ENCODE measurements at places on chromosomes 11 and 22. TPM values are rescaled to one million over a fixed set of nuclear protein-coding genes. Genes with fewer than 3 reads are reported as not detected.

Gene DBX1
- polyA plus RNA-seq = not detected

DNA sequence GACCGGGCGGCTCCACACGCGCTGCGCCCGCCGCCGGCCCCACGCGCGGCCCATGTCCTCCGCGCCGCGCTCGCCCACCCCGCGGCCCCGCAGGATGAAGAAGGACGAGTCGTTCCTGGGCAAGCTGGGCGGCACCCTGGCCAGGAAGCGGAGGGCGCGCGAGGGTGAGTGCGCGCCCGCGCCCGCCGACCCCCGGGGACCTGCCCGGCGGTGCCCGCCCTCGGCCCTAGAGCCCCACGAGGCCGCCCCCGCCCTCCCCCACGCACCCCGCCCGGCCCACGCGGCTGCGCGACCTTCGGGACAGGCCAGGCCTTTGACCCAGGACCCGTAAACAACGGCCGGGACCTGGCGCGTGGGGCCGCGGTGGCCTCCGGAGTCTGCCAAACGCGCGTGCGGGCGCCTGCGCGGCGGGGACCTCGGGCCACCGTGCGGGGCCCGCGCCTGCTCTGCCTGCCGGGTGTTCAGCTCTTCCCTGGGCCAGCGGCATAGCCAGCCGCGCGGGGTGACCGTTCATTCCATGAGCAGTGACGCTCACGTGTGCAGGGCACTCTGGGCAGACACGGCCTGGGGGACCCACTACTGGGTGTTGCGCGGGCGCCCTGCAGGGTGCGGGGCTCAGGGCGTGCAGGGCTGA is at the start of gene PARVB:
PARVB (plus strand) TSS at position 15 of the 634 bp plus-strand sequence; CDS start at position 53, 38 bp downstream.
- no peak for DNase-seq

Gene TPH1
- polyA plus RNA-seq = 0.06 TPM

DNA sequence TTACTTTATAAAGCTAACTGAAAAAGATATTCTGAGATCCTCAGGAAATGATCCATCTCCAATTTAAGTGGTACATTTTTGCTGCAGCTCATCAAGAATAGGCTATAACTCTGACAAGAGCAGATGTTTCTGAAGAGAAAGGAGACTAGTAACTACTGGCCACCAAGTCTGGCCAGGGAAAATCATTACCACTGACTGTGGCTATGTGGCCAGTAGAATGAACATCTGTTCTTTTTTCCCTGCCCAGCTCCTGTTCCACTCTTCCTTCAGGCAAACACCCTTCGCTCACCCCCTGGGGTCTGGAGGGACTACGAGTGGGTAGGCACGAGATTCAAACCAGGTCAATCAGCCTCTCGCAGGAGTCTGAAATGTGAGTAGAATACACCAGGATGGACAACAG is 23.9 kb downstream of the TMEM123 start:
- no peak for DNase-seq

- no peak for DNase-seq
Measured at GRCh38 chr11:118957549-118957948, 1.5 kb downstream of the UPK2 start.

Gene ZP1
- polyA plus RNA-seq = 0.65 TPM

DNA sequence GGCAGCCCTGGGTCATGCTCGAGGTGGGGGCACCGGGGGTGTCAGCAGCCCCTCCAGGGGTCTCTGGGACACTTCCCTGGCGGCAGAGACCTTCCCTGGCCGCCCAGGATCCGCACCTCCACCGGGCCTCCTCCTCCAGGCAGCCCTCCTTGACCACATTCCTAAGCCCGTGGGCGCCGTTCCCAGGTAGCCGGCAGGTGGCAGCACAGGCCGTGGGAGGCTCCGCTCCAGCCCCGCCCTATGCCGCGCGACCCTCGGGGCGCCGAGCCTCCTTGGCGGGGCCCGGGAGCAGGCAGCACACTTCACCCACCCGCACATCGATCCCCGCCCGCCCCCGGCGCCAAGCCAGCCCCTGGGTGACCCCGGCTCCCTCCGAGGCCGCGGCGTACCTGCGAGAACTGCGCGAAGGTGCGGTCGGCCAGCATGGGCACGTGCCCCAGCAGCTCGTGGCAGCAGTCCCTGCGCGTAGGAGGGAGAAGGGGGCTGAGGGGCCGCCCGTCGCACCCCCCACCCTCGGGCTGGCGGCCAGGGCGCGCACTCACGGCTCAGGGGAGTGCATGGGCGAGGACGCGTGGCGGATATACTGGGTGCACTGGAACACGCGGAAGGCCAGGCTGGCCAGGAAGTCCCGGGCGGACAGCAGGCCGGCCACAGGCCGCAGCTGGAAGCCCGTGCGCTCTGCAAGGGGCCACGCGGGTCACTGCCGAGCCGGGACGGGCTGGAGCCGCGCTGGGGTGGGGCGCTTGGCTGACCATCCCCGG is 5.3 kb upstream of the INS start:
- DNase-seq = no peak

DNA sequence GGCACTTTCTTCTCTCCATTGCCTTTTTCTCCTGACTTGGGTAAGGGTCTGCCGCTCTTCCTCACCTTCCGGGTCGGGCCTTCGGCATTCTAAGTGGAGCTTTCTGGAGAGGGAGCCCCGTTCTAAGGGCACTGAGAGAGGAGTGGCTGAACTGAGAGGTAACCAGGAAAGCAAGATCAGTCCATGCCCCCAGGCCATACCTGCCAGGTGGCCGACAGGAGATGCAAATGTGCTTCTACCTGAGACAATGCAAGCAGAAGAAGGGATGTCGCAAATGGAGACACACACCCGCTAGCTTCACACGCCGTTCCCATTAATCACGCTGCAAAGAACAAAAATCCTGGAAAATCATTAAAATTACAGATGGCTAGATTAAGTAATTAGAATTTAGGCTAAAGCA is 156.4 kb upstream of the TBCEL start:
- no peak for DNase-seq

All from AG04450 (cell line).